Breast epithelium (tissue), 4 donors: ENCODE measurements at places on chromosomes 6 and 20.

- DNase-seq, result no peak
Measured at GRCh38 chr20:34891166-34892062, 15.0 kb downstream of the ACSS2 start.

DNA sequence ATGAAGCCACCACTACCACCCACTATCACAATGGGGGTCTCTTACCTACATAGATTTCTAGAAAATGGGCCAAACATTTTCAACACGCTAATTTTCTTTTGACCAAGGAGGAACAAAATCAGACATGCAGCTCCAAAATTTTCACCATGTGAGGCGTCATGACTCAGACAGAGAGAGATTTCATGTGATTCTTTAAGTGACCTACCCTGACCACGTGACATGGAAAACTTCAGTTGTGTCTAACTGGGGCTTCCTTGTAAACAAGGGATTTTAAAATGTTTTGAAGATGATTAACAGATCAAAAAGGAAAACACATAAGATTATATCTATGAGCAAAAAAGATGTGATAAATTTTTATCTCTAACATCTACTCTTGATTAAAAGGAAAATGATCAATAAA lies 199.2 kb downstream of the TBXT start:
- no peak for DNase-seq

DNA sequence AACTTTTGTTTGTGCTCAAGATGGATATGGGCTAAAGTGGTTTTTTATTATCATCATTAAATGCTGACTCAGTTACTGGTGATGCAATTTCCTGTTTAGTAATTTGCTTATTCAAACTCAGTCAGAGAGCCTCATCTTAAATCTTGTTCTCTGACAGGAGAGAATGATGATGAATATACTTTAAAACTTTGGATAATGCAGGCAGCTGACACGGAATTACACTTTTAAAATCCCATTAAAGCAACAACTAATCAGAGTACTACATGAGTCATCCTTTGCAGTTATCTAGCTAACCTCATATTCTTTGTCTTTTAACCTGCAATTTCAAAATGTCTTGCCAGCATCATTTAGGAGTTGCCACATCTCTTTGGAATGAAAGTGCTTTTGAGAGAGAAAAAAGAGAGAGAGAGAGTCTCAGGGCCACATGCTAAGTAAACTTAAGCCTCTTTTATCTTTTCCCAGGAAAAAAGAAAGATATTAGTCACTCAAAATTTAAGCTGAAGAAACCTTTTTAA lies 9.2 kb upstream of the C6orf141 start:
- DNase-seq, result no peak

- no peak for DNase-seq
Measured at GRCh38 chr6:97914912-97915311, 631.9 kb upstream of the MMS22L start.

DNA sequence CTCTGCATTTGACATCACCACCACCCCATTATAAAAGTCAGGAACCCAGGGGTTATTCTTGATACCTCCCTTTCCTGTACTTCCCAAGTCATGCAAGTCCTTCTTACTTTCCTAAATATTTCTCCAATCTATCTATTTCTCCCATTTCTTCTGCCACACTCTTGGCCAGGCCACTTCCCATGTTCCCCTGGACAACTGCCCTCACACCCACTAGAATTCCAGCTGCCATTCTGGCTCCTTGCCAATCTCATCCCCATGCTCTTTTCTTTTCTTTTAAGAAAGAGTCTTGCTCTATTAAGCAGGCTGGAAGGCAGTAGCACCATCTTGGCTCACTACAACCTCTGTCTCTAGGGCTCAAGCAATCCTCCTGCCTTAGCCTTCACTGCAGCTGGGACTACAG lies 15.2 kb downstream of the DEFB132 start:
- DNase-seq, result no peak

GRCh38 chr6:169918239-169918953 lies 167.0 kb downstream of the ERMARD start:
- no peak for DNase-seq
